ENCODE measurements at places on chromosomes 2 and 18.

DNA sequence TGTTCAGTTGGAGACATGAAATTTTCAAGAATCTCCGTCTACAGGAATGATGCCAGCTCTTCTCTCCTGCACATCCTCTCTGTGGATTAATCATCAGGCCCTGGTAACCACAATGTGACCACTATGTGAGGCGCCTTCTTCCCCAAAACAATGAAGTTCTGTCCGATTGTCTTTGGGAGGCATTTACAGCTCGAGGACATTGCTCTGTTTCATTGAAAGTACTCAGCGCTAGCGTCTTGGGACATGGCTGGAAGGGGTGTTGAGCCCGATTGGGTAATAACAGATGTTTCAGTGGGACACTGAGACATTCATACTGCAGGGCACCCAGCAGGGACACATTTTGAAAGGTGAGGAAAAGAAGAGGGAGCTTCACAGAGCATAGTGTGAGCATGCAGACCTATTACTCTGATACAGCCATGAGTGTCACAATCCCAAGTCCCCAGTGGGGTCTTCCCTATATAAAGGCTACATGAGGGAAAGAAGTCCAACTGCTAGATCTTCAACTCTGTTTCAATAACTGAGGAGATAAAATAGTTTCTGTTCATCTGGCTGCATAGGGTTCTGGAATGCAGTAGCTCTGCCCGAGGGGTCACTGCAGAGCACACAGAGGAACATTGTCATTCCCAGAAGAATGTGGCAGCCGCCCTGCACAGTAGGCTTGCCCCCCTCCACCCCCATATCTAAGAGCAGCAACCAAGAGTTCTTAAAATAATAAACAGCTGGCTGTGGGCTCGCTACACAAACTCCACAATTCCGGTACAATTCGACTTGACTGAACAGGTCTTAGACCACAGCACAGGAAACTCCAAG is 237.3 kb downstream of the OSR1 start:
- no peak for DNase-seq

DNA sequence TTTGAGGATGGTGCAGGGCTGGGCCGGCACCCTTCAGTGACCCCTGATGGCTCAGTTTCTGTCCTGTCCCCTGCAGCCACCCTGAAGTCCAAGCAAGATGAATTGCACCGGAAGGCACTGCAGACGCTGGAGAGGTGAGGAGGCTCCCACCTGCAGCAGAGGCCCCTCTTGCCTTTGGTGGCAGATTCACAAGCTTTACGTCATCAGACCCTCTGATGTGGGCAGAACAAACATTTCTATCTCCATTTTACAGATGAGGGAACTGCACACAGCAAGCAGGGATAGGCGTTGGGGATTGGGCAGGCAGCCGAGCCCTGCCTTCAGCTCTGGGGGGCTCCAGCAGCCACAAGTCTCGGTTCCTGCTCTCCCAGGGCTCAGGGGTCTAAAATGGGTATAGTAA is 107.7 kb upstream of the MCFD2 start:
- DNase-seq: no peak

- no peak for DNase-seq
These were observed 1.3 kb downstream of the COLEC12 start for GRCh38 chr18:498931-499775.

DNA sequence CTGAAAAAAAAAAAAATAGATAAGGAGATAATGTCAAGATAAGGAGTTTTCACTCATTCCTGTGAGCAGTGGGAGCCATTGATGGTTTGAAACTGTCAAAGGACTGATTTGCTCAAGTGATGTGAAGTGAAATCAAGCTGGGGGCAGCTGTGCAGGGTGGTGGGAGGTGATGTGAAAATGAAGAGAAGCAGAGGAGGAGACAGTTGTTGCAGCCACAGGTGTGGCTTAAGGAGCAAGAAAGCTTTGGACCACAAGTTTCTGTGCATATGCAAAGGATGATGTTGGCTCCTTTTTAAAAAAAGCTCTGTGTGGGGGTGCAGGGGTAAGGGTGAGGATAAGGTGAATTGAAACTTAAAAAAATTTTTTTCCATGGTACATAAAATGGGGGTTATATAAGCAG is 8.3 kb downstream of the EFR3B start:
- DNase-seq: no peak

DNA sequence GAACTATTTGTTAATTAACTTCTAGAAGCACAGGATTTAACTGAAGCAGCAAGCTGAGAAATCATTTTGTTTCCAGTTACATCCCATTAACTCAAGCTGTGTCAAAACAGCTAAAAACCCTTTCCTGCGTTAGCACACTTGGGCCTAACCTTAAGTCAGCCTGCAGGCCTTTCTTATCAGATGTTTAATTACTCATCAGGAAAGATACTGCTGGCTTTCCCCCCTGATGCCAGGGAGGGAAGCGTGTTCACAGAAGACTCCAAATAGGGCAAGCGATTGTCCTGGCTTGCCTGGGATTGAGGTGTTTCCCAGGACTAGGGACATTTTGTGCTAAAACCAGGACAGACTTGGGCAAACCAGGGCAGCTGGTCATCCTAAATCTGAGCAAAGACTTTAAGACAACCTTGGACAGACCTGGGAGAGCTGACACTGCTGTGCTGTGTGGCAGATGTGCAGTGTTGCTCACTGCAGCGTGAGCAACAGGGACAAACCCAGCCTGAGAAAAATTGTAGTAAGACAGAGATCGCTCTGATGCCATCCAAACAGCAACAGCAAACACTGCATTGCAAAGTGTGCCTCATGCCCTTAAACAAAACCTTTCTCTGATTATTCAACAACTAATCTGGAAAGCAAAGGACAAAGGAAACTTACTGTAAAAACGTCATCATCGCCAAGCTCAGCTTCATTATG is 100.9 kb downstream of the SPRED2 start:
- DNase-seq: no peak

- no peak for DNase-seq
These were observed 125.2 kb upstream of the COPS8 start for GRCh38 chr2:236960531-236960930.

GRCh38 chr18:21242780-21243401 is 859 bp downstream of the GREB1L start:
- DNase-seq: no peak

GRCh38 chr2:55610954-55611743 is 6.3 kb downstream of the PPP4R3B start:
- DNase-seq: no peak

DNA sequence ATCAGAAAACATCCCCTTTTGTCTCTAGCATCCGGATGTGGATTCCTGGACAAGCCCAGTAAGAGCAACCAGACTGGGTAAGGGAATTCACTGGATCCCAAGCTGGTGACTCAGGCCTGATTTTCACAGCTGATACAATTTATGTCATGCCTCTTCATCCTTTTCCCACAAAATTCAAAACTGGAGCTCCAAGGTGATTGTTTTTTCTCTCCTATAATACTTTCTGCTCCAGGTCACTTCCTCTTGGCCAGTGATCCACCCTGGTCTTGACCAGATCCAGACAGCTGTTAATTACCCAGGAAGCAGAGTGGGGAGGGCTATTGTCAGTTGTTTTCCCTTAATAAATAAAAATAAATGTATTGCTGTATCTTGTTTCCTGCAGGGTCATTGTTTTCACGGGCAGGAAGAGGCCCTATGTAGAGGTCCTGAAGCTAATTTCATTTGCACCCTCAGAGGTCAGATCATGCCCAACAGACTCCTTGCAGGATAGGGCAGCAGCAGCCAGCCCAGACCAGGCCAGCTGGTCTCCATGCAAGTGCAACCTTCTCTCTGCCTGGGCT is 57.6 kb downstream of the EVA1A start:
- no peak for DNase-seq

DNA sequence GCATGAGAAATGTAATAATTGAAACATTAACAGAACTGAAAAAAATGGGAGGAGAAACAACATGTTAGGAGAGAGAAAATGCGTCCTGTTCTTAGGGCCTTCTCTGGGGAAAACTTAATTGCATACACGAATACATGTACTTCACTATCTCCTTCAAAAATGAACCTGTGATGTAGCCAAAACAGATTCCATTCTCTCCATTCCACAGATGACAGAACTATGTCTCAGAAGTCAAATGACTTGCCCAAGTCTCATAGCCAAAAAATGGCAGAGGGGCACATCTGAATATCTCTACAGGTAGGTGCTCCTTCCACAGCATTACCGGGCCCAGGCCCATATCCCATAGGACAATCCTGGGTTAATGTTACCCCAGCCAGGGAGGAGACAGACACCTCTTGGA is 3.9 kb upstream of the DCTN1 start:
- DNase-seq: no peak

DNA sequence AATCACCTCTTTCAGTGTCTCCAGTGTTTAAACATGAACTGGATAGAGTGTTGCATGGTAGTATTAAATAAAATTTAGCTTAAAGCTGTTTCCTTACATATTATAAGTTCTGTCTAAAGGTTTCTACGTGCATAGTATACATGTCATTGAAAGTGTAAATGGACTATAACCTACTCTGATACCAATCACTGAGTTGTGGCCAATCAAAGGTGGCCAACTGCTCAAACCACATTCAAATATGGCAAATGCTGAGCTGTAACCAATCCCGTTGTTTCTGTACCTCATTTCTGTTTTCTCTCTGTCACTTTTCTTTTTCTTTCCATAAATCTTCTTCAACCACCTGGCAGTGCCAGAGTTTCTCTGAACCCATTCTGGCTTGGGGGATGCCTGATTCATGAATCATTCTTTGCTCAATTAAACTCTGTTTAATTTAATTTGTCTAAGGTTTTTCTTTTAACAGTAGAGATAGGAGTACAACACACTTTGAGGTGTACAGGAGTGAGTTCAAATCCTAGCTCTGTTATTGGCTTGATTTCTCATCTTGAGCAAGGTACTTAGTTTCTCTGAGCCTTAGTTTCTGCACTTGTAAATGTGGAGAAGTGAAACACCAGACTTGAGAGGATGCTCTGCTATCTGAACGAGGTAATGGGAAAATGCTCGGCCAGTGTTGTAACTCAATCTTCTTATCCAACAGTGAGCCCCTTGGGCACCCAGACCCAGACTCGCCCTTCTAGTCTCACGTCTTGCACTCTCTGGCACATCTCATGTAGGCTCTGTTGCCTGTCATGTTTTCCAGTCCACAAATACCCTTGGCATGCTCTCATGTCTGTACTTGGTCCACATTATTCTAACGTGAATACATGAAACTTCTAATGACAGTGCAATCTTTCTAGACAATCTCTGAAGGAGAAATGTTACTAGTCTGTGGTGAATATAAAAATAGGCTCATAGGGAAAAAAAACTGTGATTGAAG is 228.0 kb downstream of the PIK3C3 start:
- no peak for DNase-seq

GRCh38 chr2:217890445-217890844 is 112.3 kb downstream of the TNS1 start:
- DNase-seq: no peak

- DNase-seq: no peak
These were observed 66.4 kb downstream of the VSNL1 start for GRCh38 chr2:17606851-17607250.

- no peak for DNase-seq
These were observed 125.3 kb downstream of the SLC4A3 start for GRCh38 chr2:219752726-219753125.

GRCh38 chr18:46148810-46149209 is 44.6 kb downstream of the HAUS1 start:
- DNase-seq: no peak

GRCh38 chr2:145286716-145287275 is 766.9 kb upstream of the ZEB2 start:
- no peak for DNase-seq

DNA sequence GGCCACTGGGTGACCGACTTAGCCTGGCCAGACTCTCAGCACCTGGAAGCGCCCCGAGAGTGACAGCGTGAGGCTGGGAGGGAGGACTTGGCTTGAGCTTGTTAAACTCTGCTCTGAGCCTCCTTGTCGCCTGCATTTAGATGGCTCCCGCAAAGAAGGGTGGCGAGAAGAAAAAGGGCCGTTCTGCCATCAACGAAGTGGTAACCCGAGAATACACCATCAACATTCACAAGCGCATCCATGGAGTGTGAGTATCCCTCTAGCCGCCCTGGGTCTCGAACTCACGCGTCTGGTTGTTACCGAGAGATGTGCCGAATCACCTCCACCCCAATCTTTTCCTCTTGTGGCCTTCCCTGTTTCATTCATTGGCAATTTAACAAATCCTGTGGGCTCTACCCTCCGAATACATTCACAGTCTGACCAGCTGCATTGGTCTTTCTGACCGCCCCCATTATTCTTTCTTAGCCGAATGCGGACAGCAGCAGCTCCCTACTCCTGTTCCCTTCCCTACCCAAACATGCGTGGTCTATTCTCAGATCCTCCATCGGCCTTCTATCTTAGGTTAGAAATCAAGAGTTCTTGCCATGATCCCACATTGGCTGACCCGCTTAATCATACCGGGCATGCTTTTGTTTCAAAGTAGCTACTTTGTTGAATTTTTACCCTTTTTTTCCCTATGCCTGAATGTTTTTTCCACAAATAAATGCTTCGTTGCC is 631 bp downstream of the RPL31 start:
- no peak for DNase-seq

DNA sequence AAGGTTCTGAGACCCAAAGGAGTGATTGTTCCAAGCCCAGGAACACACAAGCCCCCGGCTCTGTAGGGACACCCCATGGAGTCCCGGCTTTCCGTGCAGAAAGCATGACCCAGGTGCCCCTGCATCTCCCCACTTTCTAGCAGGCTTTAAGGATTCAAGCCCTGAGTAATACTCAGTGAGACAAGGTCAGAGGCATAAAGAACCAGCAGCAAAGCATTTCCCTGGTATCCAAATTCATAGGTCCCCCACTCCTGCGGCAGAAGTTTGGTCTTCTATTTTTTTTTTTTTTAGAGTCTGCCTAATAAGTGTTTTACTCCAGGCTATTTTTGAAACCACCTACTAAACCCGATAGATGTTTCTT is 16.3 kb downstream of the TSHZ1 start:
- DNase-seq: no peak

DNA sequence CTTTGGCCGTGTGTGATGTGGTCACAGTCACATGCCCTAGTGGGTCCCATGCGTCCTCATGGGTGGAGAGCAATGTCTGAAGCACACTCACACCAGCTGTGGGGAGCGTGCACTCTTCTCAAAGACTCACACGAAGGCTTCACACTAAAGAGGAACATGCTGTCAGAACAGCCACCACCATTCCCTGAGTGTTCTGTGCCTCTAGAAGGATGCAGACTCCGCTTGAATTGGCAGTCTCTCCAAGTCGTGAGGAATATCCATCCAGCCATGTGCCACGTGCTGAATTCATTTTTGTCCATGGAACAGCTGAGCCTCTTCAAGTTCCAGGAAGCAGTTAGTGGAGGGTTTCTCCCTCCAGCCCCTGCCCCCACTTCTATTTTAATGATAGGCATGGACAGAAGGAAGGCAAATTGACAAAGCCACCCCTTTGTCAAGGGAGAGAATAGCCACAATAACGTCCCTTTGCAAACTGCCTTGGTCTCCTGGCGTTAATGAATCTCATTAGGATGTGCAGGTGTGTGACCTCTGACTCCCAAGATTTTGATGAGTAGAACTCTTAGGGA is 464.3 kb upstream of the ID2 start:
- DNase-seq: no peak

All from activated CD4-positive, alpha-beta T cell treated with anti-CD3 and anti-CD28 coated beads for 1 hour (primary cell).